ENCODE measurements at places on chromosomes 16 and 17. TPM values are rescaled to one million over a fixed set of nuclear protein-coding genes. Genes with fewer than 3 reads are reported as not detected.

AGRP gene
- 0.40 TPM for total RNA-seq

WNK4 gene
- total RNA-seq, result 0.25 TPM

PPY gene
- not detected for total RNA-seq

CD300LB gene
- not detected for total RNA-seq

FOXL1 gene
- not detected for total RNA-seq

ZG16 gene
- total RNA-seq, result not detected

TMED6 gene
- 1.2 TPM for total RNA-seq

BIRC5 gene
- 102 TPM for total RNA-seq

MRC2 gene
- 5.8 TPM for total RNA-seq

HIC1 gene
- 36.7 TPM for total RNA-seq

HOXB3 gene
- 1.4 TPM for total RNA-seq

SCNN1B gene
- total RNA-seq, result not detected

CDC6 gene
- 149 TPM for total RNA-seq

HBA1 gene
- not detected for total RNA-seq

ENDOV gene
- 13.8 TPM for total RNA-seq

CHST6 gene
- not detected for total RNA-seq

FBXO39 gene
- total RNA-seq, result not detected

TLCD3A gene
- total RNA-seq, result 26.7 TPM

HOXB13 gene
- not detected for total RNA-seq

MT3 gene
- total RNA-seq, result 24.3 TPM

RPAIN gene
- 58.3 TPM for total RNA-seq

HS3ST3A1 gene
- 0.16 TPM for total RNA-seq

SDR42E2 gene
- total RNA-seq, result not detected

TMC5 gene
- total RNA-seq, result not detected

NGFR gene
- total RNA-seq, result 0.16 TPM

CCL16 gene
- total RNA-seq, result not detected

GPR139 gene
- total RNA-seq, result not detected

MYH3 gene
- 3.4 TPM for total RNA-seq
